ENCODE measurements at places on chromosomes 16 and 17.

GRCh38 chr16:89422905-89423630 lies 67.3 kb downstream of the ANKRD11 start:
- DNase-seq, result peak; percentile 59

DNA sequence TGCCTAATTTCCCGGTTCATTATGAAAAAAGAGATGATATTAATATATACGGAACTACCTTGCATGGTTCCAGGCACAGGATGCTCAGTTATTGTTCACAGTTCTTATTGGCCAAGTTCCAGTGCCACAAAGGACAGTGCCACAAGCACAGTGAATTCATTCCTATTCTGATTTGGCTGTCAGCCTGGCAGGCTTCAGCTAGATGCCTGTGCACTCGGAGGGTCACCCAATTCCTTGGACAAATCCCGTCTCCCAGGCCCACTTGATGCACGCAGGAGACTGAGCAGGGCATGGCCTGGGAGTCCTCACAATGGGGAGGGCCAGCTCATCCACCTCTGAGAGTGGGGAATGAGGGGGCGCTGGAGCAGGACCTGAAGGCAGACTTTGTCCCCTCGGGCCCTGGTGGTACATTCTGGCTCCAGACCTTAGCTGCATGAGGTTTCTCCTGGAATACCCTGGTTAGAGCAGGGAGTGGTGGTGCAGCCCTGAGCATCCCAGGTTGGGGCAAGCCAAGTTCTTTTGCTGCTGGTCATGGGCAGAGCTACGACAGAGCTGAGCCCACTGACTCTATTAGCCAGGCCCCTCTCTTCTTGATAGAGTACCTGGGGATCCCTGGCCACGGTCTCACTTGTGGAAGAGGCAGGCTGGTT lies 41.4 kb downstream of the MIS12 start:
- DNase-seq, result no peak

DNA sequence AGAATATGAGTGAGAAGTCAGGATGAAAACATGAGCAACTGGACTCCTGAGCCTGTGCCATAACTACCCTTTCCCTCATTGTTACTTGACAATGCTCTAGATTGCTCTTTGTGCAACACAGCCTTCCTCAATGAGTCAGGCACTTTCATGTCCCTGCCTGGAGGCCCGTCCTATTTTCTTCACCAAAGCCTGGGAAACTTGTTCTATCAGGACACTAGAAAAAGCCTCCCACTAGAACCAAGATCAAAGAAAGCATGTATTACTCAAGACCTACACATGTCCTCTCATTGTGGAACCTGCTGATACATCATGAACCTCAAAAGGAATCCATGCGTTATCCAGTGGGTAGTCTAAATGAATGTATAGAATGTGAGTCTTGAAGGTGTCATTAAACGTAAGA lies 624.5 kb downstream of the TOX3 start:
- DNase-seq, result no peak

DNA sequence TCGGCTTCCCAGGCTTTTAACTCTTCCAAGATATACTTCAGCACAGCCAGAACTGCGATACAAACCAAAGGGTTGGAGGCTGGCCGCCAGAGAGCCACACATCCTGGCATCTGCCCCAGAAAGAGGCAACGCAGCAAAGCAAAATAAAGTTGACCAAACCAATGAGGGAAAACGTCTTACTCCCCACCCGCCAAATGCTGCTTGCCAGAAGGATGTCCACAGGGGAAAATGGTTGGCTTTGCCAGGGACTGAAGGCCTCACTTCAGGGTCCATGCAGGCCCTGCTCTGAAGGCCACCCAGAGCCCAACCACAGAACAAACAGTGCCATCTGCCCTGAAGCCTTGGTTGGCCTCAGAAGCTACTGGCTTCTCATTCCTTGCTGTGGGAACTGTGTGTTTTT lies 15.0 kb downstream of the CACNG1 start:
- DNase-seq, result no peak

Measured in stimulated activated CD8-positive, alpha-beta memory T cell treated with anti-CD3 and anti-CD28 coated beads, Interleukin-4, amount 100 ng/mL, for 4 hours (primary cell).